ENCODE measurements at places on chromosomes 11 and 22. TPM values are rescaled to one million over a fixed set of nuclear protein-coding genes. Genes with fewer than 3 reads are reported as not detected.

Gene OR8G1
- not detected for total RNA-seq

Gene CCDC188
- 0.17 TPM for total RNA-seq

Gene ZDHHC5
- 81.7 TPM for total RNA-seq

Gene TRIM48
- total RNA-seq, result not detected

Gene SORL1
- 84.3 TPM for total RNA-seq

Gene APOL2
- 16.8 TPM for total RNA-seq

DNA sequence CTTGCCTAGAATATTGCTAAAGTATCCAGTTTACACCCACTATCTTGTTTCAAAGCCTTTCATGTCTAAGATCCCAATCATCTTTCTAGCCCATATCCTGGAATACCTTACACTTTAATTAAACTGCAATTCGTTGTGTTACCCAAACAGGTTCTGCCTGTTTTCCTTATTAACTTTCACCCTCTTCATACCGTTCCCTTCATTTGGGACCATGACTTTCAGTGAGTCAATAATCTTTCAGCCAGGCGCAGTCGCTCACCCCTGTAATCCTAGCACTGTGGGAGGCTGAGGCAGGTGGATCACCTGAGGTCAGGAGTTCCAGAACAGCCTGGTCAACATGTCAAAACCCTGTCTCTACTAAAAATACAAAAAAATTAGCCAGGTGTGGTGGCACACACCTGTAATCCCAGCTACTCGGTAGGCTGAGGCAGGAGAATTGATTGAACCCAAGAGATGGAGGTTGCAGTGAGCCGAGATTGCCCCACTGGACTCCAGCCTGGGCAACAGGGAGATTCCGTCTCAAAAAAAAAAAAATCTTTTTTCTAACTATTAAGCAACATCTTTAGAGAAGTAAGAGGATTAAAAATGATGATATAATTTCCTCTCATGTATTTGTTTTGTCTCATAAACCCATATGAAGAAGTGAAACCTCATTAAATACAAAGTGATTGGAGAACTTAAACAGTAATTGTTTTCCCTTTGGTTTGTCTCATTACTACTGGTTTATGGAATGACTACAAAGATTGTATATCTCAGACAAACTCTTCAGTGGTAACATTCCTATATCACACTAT, 20.7 kb downstream of the DMC1 start:
- DNase-seq, result peak; percentile 34

DNA sequence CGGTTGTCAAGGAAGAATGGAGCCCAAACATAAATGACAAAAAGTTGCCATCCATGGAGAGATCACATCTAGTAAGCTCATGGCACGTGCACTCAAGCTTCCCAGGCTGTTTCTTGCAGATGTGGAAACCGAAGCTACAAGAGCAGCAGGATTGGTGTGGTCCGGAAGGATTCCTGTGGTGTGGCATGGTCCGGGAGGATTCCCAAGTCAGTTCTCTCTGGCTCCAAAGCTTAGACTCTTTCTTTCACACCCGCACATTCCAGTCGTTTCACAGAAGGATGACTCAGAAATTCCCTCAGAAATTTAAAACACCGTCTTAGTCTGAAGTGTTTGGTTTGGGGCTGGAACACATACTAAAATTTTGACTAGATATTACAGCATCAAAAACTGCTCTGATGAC, 78.0 kb upstream of the DRD2 start:
- DNase-seq, result peak; percentile 85

DNA sequence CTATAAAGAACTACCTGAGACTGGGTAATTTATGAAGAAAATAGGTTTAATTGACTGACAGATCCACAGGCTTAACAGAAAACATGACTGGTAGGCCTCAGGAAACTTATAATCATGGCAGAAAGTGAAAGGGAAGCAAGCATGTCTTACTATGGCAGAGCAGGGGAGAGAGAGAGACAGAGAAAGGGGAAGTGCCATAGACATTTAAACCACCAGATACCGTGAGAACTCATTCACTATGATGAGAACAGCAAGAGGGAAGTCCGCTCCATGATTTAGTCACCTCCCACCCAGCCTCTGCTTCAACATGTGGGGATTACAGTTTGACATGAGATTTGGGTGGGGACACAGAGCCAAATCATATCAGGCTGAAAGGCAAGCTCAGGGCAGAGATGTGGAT, 327.1 kb upstream of the DDI1 start:
- no peak for DNase-seq

GRCh38 chr11:79244241-79244772, 196.5 kb downstream of the TENM4 start:
- peak; percentile 94 for DNase-seq

GRCh38 chr11:67665541-67666302, 8.7 kb downstream of the ALDH3B2 start:
- DNase-seq, result no peak

- no peak for DNase-seq
Measured at GRCh38 chr11:1810761-1811160, 24.0 kb upstream of the SYT8 start.

- DNase-seq, result no peak
Measured at GRCh38 chr11:118491041-118491440, 36.2 kb upstream of the TTC36 start.

DNA sequence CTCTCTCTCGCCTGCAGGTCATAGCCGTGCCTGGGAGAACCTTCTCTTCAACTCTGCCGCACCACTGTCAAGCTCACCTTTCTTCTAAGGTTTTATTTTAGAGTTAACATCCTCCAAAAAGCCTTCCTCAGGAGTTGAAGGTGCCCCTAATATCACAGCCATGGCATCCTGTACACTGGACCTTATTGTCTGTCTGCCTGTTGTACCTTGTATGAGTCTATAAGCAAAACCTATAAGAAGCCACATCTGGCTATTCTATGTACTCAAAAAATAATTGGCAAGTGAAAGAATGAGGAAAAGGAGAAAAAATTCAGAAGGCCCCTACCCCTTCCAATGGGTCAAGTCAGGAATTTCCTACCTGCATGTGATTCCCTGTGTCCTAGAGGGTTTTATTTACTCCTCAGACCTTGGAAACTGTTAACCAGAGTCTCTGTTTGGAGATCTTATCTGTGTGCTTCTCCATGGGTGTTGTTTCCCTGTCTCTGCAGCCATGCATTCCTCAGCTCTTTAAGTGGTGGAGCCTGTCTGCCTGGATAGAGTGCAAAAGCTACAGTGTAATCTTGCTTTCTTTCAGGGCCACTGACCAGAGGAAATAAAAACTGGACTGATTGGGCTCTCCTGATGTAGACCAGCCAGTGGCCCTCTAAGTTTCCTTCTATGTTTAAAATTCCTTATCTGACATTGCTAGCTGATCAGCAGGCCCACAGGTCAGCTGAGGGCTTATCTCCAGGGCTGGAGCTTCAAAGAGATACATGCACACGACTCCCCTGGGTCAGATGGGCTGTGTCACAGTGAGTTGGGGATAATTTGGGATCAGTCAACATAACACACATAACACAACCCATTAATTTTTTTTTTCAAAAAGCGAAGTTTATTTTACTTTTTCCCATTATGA, 37.6 kb upstream of the TMEM135 start:
- peak; percentile 35 for DNase-seq

DNA sequence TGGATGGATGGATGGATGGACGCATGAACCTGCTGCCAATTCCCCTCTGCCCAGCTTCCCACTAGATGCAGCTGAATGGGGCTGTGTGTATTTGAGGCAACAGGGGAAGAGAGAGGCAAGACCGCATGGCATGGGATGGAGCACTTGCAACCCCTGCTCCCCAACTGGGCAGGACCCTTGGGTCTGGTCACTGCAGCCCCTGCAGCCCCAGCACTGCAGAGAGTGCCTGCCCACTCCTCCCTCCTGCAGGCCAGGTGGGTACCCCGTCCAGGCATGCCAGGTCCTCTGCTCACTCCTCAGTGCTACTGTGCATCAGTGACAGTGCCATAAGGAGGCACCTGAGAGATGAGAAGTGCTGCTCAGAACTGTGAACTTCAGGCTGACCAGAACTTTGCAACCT, 40.3 kb downstream of the OSBPL5 start:
- no peak for DNase-seq

- DNase-seq, result peak; percentile 16
Measured at GRCh38 chr22:24937114-24937513, 9.4 kb downstream of the LHFPL7 start.

GRCh38 chr22:20663941-20664593, 109.8 kb upstream of the SERPIND1 start:
- no peak for DNase-seq

DNA sequence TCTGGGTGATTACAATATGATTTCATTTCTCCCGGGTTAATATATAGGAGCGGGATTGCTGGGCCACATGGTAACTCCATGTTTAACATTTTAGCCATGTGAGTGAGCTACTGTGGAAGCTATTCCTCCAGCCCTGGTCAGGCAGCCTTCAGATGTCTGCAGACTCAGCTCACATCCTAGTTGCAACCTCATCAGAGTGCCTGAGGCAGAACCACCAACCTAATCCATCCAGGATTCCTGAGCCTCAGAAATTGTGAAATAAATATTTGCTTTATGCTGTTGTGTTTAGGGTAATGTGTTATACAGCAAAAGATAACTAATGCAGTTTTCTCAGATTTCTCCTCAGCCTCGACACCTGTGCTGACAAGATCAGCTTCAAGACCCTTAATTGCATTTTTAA, 676.8 kb downstream of the OPCML start:
- no peak for DNase-seq

DNA sequence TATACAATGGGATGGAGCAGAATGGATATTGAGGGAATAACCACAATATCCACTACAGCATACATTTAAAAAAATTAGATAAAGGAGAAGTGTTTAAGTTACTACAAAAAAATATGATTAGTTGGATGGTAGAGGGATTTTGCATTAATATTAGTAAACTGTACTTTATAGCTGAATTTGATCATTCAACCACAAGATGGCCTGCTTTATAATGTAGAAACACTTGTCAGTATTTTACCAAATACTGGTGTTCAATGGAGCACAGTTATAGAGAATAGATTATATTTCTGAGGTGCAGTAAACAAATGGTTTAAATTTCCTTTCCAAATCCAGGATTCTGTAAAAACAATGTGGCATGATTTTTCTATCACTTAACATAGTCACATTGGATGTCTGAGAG, 818.8 kb upstream of the CHORDC1 start:
- no peak for DNase-seq

Data from mammary epithelial cell (primary cell).